ENCODE measurements at places on chromosomes 3 and 15.
A peak's percentile ranks its signal among the peaks of the same experiment; 100 is the strongest.

- DNase-seq, result no peak
Observed at GRCh38 chr3:140375002-140375401, 302.9 kb upstream of the TRIM42 start.

GRCh38 chr3:50450209-50450921, 53.1 kb downstream of the CACNA2D2 start:
- DNase-seq, result peak; percentile 8

GRCh38 chr3:21647961-21648360, 103.0 kb downstream of the ZNF385D start:
- no peak for DNase-seq

DNA sequence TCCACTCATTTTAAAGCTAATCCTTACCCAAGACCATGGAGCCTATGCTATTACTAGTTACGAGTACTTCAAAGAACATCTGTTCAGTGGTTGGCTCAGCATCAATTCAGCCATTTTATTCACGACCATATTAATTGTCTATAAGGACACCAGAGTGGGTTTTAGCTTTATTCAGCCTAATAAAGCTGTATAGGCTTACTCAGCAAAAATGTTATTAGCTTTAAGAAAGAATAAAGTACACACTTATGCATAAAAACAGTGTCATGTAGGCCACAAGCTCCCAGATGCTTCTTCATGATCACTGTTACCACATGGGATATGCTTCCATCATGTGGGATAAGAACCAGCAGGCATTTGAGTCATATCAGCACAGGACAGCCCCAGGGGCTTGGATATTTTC, 87.4 kb upstream of the GPR149 start:
- DNase-seq, result no peak

- peak; percentile 47 for DNase-seq
Observed at GRCh38 chr15:43775411-43775965, 1.3 kb downstream of the ELL3 start.

DNA sequence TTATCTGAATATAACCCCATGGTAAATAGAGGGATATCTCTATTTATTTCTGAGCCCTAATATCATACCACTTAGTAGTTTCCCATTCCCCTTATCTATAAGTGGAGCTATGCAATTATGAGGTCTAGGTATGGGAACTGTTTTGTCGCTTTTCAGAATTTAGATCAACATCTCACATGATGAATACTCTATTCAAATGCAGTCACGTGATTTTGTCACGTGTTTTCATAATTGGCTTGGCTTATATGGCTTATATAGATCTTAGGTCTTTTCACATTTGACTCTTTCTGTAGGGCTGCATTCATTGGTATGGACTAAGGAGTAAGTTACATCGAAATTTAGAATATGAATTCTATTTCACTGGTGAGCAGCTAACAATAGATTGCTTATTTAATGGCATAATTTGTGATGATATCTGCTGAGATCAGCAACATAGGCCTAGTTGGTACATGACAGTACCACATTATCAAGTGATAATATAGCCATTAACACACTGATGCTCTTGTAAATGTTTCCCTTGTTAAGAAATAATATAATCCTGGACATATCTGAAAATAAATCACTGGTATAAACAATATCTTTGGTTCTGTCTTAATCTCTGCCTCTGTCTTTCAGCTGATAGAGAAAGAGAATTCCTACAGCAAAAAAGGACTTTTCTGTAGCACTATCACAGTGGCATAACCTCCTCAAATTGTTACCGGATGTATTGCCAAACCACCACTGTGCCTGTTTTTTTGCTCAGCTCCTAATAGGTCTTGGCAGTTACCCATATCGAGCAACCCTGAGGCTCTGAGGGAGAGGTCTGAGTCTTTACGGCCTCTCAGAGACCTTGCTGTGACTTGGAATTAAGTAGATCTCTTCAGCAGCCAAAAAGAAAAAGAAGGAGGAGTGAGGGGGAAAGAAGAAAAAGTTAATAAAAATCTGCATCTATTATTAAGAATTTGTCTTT, 357.1 kb downstream of the ZPLD1 start:
- no peak for DNase-seq

DNA sequence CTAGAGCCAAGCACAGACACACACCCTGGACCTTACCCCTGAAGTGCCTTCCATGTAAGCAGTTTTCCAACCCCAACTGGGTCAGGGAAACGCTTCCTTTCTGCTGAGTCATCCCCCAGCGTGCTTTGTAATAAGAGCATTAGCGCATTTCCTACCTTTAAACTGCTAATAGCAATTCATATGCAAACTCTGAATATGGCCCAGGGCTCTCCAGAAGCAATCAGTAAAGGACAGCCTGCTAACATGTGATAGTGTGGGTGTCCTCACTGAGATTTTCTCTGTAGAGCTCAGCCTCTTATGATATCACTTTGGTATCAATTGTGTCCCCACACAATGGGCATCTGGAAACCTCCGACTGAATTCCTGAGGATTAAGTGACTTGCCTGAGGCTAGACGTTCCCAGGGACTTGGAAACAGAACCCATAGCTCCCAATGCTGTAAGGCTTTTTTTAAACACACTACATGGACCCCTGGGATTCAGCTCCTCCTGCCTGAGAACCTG, 5.6 kb downstream of the GABRB3 start:
- DNase-seq, result no peak

DNA sequence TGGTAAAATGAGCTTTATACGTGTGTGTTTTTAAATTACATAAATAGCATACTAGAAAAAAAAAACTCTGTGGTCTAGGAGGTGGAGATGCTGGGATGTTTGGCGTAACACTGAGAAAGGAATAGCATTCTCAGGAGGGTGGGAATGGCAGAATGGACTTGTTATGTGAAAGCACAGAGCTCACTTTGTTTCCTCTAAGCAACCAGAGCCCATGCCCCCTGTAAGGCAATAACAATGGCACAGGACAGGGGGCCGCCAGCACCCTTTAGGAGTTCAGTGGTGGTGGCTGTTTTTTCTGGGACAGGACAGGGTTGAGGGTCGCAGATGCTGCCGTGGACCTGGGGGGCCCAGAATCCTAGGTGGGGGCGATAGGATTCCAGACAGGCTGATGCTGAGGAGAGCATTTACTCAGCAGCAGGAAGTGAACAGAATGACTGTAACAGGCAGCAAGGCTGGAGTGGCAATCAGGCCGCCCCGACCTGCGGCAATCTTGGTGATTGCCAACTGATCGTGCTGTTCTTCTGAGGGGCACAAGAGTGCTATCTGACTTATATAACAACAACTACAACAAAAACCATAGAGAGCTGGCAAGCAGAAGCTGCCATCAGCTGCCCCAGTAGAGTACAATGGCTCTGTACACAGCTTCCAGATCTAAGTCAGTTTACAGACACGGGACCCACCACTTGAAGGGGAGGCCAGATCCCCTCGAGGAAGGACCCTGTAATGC, 160.4 kb downstream of the UACA start:
- no peak for DNase-seq

- DNase-seq, result peak; percentile 51
Observed at GRCh38 chr3:61979638-61980037, 393.7 kb downstream of the FEZF2 start.

DNA sequence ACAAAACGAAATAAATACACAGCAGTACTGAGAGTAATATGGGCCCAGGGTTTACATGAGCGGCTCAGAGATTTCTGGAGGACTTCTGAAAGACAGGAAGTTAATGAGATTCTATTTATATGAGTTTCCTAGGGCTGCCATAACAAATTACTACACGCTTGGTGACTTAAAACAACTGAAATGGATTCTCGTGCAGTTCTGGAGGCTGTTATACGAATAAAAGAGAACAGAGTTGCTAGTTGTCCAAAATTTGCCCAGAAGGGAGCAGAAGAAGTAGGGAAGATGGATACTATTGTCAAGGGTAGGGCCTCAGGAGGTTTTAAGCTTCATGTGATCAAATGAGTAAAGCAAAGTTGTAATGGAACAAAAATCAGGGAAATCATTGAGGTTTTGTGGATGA, 173.1 kb upstream of the LYSMD4 start:
- DNase-seq, result no peak

DNA sequence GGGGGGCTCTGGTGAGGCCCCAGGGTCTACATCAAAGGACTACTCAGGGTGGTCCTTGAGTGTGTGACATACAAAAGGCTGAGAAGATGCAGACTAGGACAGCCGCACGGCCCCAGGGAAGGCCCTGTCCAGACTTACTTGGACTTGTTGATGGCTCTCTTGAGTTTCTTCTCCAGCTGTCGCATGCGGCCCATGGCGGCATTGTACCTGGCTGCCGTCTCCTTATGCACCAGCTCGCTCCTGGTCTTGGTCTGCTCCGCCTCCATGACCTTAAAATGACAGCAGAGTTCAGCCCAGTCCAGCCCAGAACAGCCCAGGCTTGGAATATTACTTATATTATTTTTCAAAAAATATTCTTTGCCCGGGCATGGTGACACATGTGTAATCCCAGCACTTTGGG, 56.0 kb downstream of the CAPN7 start:
- no peak for DNase-seq

DNA sequence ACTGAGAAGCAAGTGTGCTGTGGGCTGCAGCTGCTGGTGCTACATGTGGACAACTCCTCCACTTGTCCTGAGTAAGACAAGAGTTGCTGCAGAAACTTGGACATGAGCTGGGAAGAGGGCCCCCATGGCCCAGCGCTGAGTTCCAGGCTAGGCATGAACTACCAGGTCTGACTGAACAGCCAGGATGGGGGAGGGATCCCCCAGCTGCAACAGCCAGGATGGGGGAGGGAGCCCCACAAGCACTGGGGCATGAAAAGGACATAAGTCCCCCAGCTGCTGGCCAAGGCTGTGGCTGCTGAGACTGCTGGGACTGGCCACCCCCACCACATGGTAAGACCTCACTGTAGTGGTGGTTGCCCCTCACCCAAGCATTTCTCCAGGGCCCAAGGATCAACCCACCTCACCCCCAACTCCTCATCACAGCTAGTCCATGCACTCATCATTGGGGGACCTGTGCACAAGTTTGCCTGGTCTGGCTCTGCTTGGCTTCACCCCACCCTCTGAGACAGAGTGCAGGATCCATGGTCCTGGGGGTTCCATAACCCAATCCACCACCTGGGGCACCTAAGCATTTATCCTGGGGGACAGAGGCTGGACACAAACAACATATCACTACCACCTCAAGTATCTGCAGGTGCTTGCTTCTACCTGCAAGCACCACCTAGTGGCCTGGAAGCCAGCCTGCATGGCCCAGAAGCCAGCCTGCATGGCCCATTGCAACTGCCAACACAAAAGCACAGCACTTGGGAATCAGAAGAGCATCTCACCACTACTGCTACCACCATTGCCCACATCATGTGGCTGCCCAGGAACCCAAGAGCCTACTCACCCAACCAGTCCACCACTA, 84.5 kb upstream of the STT3B start:
- DNase-seq, result no peak

DNA sequence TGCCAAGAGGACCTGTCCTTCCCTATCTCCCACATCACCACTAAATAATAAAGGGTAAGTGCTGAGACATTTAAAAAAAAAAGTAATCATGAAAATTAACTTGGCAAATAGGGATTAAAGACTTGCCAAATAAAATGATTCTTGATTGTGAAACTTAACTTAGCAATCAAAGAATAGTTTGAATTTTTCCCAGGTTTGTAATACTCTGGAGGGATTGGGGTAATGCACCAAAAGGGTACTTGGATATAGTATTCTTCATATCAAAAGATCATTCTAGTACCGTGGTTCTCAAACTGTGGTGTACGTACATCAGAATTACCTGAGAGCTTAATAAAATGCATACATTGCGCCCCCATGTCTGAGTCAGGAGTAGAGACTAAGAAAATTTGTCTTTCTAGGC, 28.5 kb downstream of the CALML4 start:
- DNase-seq, result no peak

- DNase-seq, result no peak
Observed at GRCh38 chr3:88263417-88264100, 113.8 kb downstream of the C3orf38 start.

GRCh38 chr3:56917361-56918110, 115.8 kb upstream of the ARHGEF3 start:
- DNase-seq, result no peak

GRCh38 chr3:124441766-124442165, 288.5 kb upstream of the UMPS start:
- no peak for DNase-seq

GRCh38 chr3:44969154-44969827, 6.7 kb downstream of the ZDHHC3 start:
- no peak for DNase-seq

GRCh38 chr15:79778378-79778990, 118.3 kb downstream of the MTHFS start:
- DNase-seq, result no peak

DNA sequence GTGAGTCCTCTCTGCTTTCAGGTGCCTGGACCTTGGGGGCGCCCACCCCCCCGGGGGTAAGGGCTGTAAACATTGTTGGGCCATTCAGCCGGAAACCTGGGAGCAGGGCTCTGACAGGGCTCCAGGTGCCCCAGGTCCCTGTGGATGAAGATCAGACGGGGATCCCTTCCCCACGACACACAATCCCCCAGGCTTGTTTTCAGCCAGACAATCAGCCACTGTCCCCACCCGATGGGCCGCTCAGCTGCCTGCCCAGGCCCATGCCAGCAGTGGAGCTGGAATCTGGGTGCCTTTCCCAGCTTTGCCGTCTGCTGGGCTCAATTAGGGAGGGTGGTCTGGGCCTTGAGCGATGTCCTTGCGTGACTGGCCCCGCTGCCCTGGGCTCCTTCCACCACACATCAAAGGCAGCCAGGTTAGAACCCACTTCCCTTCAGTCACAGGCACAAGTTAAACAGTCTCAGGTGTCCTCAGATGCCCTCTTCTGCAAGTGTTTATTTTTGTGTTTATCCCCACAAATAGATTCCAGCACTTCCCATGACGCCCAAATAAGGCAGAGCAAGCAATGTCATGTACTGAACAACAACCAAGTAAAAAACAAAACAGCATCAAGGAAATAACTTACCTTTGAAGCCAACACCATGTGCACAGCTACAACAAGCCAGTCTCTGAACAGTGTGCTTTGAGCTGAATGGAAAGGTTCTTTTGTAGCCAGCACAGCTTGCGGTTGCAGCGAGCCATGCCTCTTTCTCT, 77.0 kb upstream of the ALDH1A3 start:
- DNase-seq, result no peak

GRCh38 chr3:177574222-177574856, 377.1 kb upstream of the TBL1XR1 start:
- peak; percentile 67 for DNase-seq

DNA sequence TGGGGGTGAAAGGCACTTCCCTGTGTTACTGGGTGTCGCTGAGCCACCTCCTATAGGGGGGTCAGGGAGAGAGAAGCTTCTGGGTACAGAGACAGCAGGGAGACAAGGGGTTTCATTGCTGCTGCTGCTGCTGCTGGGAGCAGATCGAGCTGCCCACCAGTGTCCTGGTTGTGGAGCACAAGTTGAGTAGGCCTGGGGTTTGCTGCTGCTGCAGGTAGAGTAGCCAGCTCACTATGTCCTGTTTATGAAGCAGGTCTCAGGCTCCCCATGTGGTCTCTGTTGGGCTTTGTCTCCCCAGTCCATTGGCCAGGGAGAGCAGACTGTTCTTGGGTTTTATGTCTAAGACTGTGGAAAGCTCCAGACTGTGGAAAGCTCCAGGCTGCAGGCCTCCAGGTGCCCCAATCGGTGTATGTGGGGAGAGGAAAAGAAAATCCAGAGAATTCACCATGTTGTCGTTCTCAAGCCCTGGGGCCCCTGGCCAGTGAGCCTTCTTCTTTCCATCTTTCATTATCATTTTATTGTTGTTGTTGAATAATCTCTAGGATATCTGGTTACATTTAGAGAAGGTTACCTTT, 157.8 kb downstream of the ADAMTS17 start:
- DNase-seq, result no peak
